CD4-positive, alpha-beta T cell treated with Interleukin-2 at 100 ng/mL for 4 hours (primary cell): ENCODE measurements at places on chromosomes 7 and 10.

DNA sequence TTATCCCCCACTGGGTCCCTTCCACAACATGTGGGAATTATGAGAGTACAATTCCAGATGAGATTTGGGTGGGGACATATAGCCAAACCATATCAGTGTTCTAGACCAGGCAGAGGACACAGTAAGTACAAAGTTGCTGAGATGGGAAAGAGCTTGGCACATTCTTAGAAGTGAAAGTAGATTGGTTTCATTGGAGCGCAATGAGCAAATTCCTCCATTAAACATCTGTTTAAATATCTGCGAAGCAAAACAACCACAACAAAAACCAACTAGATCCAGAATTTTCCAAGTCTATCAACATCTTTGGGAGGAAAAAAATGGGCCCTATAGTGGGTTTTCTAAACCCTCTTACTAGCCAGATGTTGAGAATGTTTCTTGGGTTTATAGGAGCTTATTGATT lies 80.0 kb upstream of the STEAP1B start:
- DNase-seq, result no peak

GRCh38 chr7:131104596-131105293 lies 222.9 kb upstream of the MKLN1 start:
- no peak for DNase-seq

- peak; percentile 79 for DNase-seq
These were observed 227.2 kb upstream of the MKLN1 start for GRCh38 chr7:131100357-131101054.

DNA sequence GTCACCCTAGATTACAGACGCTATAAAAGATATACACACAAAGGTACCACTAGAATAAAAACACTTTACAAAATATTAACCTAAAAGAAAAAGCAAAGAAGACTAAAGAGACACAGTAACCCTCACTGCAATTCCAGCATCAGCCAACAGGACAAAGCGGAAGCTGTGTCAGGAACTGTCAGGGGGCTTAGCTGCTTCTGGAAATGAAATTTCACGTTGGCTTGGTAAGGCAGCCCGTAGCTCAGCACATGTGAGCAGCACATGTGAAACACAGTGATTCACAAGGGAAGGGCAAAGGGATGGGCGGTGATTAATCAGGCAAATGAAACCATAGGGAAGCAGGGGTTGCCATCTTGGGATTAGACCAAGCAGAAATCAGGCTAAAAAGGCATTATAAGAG lies 195.4 kb downstream of the MGMT start:
- no peak for DNase-seq

DNA sequence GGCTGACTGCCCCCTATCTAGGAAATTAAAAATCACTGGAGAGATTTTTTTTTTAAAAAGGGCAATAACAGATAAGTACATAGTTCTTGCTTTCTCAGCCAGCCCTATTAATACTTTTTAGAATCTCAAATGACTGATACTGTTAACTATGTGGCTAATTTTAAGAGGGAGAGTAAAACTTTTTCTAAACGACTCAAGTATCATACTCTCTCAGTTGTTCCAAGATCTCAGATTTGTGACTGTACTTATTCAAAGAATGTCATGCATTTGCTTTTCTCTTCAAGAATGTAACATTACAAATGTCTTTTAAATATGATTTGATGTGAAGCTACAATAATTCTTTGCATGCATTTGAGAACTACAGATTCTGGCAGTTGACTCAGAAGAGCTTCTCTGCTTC lies 55.4 kb upstream of the RAB11FIP2 start:
- DNase-seq, result no peak

DNA sequence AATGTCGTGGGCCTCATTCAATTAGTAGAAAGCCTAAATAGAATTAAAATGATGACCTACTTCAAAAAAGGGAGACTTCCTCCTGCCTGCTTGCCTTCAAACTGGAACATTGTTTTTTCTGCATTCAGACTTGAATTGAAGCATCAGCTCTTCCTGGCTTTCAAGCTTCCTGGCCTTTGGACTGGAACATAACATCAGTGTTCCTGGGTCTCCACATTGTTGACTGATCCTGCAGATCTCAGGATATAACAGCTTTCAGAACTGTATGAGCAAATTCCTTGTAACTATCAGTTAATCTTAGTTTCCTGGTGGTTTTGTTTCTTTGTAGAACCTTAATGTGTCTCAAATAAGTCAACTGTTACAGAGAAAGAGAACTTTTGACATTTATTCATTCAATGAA lies 18.6 kb downstream of the MAGI2 start:
- DNase-seq, result no peak

GRCh38 chr7:2012981-2013380 lies 219.8 kb downstream of the MAD1L1 start:
- no peak for DNase-seq

GRCh38 chr7:139505563-139505962 lies 17.9 kb upstream of the CLEC2L start:
- DNase-seq, result no peak

DNA sequence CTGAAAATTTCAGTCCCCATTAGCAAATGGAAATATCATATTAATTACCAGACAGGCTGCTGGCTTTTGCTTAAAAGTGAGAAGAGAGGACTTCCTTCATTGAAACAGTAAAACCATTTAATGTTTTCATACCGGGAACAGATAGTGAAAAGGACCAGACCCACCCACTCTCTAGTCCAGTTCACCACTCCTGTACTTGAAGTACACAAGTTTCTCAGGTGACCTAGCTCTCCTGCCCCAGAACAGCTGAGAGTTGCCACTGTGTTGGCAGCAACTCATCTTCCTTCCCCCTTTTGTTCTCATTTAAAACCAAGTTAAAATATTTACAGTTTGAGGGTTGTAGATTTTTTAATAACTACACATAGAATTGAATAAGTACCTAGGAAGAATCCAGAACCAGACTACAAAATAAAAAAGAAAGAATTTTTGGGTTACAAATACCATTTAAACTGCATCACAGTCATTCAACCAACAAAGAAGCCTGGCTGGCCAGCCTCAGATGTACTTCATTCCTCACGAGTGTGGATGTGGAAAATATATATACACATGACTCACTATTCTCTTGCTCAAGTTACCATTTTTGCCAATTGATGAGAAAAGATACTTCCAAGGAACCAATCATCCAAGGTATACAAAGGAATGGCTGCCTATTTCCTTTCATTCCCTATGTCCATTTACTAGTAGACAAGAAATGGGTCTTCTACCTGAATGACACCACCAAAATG lies 68.1 kb downstream of the VPS41 start:
- DNase-seq, result no peak

DNA sequence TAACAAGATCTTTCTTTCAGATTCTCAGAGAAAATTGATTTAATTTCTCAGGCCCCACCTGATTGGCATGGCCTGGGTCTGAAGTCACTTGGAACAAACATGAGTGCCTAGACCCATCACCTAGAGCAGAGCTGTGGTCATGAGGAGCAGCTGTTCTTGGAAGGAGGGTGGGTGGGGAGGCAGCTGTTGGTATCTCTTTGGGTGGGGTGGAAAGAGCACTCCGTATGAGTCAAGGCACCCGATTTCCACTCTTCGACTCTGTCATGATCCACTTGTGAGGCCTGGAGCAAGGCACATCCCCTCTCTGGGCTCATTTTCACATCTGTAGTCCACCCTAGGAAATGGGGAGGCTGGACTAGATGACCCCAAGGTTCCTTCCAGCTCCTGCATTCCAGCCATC lies 156.7 kb downstream of the C10orf105 start:
- no peak for DNase-seq

DNA sequence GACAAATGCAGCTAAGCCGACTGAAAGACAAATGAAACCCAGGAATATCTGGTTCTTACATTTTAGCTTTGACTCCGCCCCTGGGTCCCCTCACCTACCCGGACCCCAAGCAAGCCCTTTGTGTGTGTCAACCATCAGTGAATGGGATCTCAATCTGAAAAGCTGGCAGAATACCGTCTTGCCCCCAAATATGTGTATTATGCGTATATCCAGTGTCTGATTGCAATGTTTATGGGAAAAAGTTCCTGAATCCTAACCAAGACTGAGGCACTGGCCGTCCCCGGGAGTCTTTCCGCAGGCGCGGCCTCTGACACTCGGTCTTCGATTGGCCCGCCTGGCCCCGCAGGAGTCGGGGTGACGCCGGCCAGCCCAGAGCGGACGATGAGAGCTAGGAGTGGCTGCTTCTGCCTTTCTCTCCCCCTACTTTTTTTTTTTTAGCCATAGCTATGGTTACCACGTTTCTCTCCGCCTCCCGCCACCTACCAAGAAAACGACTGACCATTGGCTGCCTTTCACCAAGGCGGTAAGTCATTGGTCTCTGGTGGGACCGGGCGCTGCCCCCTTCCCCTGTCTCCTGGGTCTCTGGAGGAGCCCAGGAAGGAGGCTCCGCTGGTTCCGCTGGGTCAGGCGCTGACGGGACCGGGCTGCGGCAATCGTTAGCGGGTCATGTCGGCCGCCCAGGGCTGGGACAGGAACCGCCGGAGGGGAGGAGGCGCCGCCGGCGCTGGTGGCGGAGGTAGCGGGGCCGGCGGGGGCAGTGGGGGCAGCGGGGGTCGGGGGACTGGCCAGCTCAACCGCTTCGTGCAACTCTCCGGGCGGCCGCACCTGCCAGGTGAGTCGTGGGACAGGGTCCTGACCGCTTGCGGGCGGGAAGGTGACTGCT lies at the start of gene KLHDC10:
KLHDC10 (plus strand) TSS at position 557 of the 883 bp plus-strand sequence; CDS start at position 667, 110 bp downstream.
- peak; percentile 97 for DNase-seq

DNA sequence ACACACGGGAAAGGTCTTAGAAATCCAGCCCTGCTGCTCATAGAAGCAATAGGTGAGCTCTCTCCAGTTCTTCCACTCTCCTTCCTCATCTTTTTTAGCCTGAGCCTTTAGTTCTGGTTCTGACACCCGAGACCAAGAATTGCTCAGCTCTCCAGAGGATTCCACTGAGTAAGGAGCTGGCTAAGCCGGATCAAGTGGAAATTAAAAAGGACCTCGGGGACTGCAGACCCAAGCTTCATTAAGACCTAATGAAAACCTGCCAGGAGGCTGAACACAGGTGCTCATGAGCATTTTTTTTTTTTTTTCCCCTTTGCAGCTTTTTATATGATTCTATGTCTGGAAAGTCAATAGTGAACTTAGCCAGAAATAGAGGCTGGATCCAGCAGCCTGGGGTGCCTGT lies 1176.0 kb upstream of the AUTS2 start:
- DNase-seq, result no peak

GRCh38 chr7:31772211-31772610 lies 85.2 kb downstream of the PPP1R17 start:
- no peak for DNase-seq

GRCh38 chr7:52273685-52274610 lies 761.5 kb upstream of the POM121L12 start:
- DNase-seq, result no peak

DNA sequence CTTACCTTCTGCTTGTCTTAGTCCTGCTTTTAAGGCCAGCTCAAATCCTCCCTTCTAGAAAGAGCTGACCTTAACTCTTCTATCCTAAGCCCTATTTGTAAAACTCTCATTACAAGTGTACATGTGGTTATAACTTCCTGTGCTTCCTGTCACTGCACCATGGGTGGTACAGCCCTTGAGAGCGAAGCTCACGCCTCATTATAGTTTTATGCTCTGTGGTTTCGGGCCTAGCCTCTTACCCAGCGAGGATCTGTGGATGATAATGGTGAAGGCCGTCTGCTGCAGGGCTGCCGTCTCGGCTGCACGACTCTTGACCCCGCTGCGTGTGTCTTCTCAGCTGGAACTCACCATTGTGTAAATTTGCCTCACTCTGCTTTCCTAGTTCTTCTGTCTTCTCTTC lies 74.6 kb downstream of the CUL1 start:
- DNase-seq, result peak; percentile 54

DNA sequence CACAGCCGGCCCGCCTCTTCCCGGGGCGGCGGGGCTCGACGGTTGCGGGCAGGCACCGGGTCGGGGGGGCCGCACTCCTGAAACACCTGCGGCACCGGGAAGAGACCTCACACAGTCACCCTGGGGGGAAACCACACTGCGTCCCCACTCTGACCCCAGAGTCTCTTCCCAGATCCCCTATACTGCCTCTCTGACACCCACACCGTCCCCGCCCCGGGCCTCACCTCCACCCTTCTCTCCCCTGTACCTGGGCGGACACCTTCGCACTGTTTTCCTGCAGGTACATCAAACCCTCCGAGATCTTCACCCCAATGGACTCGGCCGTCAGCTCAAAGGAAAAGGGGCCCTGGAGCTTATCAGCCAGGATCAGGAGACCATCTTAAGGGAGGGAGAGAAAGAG lies 3.4 kb upstream of the GAL3ST4 start:
- DNase-seq, result no peak

GRCh38 chr7:151790830-151791620 lies 85.9 kb downstream of the PRKAG2 start:
- DNase-seq, result no peak

- no peak for DNase-seq
These were observed 55.0 kb downstream of the CCNY start for GRCh38 chr10:35391153-35391953.

GRCh38 chr10:86500846-86501245 lies 20.7 kb downstream of the WAPL start:
- DNase-seq, result no peak

- no peak for DNase-seq
These were observed 34.0 kb downstream of the LYZL1 start for GRCh38 chr10:29322918-29323317.

DNA sequence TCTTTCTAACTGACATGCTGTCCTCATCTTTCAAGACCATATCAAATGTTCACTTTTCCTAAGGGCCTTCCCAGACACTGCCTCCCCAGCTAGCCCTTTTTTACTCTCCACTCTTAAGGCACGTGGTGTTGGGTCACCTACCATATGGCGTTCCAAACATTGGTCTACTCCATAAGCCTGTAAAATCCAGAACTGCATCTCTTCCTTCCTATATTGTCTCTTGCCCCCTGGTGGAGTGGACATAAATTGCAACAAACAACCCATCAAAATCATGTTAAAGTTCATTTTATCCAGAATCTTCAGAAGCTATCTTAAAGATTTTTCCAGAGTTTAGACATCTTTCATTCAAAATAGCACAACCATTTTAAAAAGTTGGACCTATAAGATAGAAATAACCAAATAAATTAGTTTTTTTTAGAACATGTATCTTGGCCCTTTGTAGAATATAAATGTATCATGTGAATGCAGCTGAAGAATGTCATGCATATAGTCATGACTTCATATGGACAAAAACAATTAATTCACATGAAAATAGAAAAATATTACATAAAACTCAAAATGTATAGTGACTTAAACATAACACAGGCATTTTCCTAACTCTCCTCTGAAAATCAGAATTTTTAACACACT lies 180.6 kb upstream of the CHRM2 start:
- DNase-seq, result no peak

DNA sequence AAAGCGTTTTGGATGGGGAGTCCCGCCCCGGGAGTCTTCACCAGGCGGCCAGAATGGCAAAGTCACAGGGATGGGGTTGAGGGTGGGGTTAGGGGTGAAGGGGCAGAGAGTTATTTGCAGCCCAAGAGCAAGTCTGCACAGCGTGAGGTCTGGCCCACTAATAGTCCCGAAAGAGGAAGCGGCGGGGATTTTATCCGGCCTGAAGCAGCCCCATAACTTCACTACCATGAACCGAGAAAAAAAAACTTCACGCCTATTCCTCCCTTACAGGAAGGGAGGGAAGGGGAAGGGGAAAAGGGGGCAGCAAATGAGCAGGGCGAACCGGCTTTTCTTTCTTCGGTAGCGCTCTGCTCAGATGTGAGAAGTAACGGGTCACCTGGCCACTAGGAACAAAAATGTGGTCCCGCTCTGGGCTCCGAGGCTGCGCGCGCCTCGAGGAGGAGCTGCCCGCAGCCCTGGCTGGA lies 712 bp downstream of the ITPRIP start:
- no peak for DNase-seq
